Skin of body (tissue), 3 donors: ENCODE measurements at places on chromosomes 3 and 15. TPM values are rescaled to one million over a fixed set of nuclear protein-coding genes. Genes with fewer than 3 reads are reported as not detected.

The GOLGA8G gene
- not detected for total RNA-seq

The COL6A5 gene
- total RNA-seq: 0.30 TPM

The ZPLD1 gene
- total RNA-seq: 0.10 TPM

The SCAANT1 gene
- not detected for total RNA-seq

The SLC7A14 gene
- total RNA-seq: under 0.01 TPM

The VPS18 gene
- 12.5 TPM for total RNA-seq

The TRIM42 gene
- not detected for total RNA-seq

The TM6SF1 gene
- 4.5 TPM for total RNA-seq

The PLSCR5 gene
- not detected for total RNA-seq

The NRG4 gene
- total RNA-seq: 0.10 TPM

The TGM4 gene
- total RNA-seq: not detected

GRCh38 chr3:116019254-116019763 is 396.0 kb downstream of the GAP43 start:
- DNase-seq: no peak

DNA sequence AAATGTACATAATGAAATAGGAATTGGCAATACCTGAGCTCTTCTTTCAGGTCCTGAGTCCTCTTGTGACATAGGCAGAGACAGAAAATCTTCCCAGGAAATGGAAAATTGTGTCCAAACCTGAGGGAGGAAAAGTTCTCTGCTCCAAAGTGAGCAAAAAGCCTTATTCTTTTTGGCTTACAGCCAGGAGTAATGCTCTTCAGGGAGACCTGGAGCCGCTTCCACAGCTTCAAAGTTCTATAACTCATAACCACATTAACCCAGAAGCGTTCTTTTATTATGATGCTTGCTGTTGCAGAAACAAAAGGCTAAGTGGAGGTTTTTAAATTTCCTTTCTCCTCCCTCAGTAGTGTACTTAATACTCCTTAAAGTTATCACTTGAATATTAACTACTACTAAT is 633 bp downstream of the IGSF10 start:
- no peak for DNase-seq

DNA sequence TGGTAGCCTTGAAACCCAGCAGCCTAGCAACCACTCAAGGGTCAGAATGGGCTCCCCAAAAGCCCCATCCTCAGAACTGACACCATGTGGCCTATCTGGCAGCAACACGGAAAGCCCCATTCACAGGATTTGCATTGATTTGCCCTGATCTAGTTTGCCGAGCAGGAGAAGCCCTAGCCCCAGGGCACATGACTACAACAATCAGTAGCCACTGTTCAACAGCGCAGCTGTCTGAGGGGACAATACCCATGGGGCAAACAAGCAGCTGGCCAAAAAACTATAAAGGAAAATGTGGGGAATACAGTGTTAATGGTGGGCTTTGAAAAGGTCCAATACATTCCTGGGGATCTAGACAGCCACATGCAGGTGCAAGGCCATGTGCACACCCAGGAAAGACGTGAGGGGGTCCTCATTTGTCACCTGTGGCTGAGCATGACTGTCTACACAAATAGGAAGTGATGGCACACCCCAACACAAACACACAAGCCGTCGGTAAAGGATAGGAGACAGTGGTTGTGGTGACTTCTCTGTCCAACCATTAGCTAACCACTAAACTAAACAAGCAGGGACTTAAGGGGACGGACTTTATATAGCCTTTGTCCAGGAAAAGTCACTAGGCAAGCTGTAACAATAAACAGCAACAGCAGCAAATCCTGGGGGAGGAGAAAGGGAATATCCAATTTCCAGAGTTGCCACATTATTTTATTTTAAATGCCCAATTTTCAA is 113.7 kb downstream of the LRIG1 start:
- no peak for DNase-seq

GRCh38 chr3:4340411-4341335 is 37.5 kb downstream of the SETMAR start:
- DNase-seq: no peak

- DNase-seq: no peak
These were observed 771 bp downstream of the RARRES1 start for GRCh38 chr3:158731486-158731885.

DNA sequence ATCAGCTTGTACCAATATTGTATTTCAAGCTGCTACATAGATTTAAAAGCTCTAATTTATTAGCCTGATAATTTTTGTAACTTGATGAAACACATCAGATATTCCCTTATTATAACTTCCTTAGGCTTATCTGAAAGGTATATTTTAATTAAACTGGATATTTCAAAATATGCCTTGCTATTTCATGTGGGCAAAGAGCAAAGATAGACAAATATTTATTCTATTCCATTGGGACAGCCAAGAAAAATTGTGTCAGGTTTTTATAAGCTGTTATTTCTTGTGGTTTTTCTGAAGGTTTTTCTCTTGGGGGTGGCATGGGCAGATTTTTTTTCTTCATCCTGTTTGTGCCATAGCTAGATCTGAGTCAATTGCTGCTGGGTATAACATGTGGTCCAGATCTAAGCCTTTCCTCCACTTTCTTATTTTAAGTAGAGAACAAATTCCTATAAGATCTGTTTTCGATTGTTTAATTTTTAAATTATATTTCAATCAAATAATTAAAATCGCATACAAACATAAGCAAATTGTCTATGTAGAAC is 249.5 kb downstream of the NAALADL2 start:
- no peak for DNase-seq

GRCh38 chr15:70171256-70171886 is 73.7 kb upstream of the TLE3 start:
- no peak for DNase-seq

- no peak for DNase-seq
These were observed 192.2 kb upstream of the TPM1 start for GRCh38 chr15:62850318-62850717.

- DNase-seq: no peak
These were observed 90.2 kb upstream of the LMOD3 start for GRCh38 chr3:69212411-69213160.

- DNase-seq: no peak
These were observed 16.9 kb upstream of the CFAP161 start for GRCh38 chr15:81117136-81117535.

DNA sequence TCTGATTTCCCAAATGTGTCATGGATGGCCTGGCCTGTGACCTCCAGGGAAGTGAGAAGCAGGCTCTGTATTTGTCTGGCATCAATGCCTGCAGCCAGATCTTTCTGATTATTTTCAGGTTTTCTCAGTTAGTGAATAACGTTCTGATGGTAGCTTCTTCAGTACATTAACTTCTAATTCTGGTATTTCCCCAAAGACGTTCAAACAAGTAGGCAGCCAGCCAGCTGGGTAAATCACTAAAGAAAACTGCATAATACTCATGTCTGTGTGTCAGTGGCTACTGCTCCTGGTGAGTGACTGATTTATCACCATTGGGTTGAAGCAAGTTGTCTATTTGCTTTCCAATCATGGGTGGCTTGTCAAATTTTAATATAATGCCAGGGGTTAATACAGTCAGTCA is 162.6 kb upstream of the PFN2 start:
- no peak for DNase-seq

GRCh38 chr3:110814170-110815007 is 257.2 kb upstream of the NECTIN3 start:
- DNase-seq: no peak

DNA sequence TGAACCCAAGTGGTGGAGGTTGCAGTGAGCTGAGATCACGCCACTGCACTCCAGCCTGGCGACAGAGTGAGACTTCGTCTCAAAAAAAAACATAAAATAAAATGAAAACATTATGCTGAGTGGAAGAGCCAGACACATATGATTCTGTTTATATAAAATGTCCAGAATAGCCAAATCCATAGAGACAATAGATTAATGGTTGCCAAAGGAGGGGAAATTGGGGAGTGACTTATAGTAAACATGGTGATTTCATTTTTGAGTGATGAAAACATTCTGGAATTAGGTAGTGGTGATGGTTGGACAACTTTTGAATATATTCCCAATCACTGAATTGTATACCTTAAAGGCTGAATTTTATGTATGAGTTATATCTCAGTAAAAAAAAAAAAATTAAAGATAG is 172.0 kb upstream of the BFSP2 start:
- peak; percentile 80 for DNase-seq

DNA sequence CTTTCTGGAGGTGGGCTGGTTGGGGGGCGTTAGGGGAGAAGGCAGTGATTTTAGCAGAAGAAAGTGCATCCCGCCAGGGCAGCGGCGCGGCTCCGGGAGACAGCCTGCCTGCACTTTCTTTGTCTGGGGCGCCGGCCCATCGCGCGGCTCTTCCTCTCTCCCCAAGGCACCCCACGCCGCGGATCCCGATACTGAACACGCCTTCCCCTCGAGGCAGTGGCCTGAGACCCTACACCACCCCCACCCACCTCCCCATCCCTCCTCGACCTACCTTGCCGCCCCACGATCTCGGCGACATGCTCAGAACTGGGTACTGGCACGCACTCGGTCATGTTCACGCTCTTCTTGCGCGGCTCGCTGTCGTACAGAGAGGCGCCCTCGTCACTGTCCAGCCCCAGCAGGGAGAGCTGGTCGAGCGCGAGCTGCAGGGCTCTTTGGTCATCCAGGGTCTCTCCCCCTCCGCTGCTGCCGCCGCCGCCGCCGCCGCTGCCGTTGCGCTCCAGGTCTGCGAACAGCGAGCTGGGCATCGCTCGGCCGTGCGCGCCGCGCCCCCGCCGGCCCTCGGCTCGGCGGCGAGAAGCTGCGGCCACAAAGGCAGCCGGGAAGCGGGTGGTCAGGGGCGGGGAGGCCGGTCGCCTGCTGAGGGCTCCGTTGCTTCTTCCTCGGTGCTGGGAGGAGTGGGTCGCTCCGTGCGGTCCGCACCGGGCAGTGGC is 483 bp downstream of the MEX3B start:
- DNase-seq: no peak

GRCh38 chr15:91849749-91850161 is 3.8 kb upstream of the SLCO3A1 start:
- no peak for DNase-seq

GRCh38 chr3:128275316-128276145 is 122.2 kb downstream of the EEFSEC start:
- DNase-seq: no peak

GRCh38 chr15:95261546-95261945 is 1030.2 kb downstream of the MCTP2 start:
- DNase-seq: no peak

DNA sequence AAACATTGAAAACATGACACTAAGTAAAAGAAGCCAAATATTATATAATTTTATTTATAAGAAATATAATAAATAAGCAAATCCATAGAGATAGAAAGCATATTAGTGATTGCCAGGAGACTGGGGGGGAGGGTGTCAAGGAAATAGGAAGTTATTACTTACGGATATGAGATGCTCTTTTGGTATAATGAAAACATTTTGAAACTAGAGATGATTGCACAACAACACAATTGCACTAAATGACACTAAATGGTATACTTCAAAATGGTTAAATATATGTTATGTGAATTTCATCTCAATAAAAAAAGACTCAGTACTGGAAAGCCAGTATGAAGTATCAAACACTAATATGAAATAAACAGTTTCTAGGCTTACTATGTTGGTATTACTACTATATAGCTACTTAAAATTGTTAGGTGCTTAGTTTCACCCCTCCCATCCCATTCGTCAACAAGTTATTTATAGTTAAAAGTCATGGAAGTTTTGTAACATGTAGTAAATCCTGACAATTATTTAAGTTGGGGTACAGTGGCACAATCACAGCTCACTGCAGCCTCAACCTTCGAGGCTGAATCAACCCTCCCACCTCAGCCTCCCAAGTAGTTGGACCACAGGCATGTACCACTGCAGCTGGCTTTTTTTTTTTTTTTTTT is 43.7 kb downstream of the STAG1 start:
- no peak for DNase-seq

GRCh38 chr3:25040748-25041147 is 387.3 kb upstream of the RARB start:
- no peak for DNase-seq

GRCh38 chr3:72973031-72973723 is 23.4 kb upstream of the PPP4R2 start:
- DNase-seq: no peak

DNA sequence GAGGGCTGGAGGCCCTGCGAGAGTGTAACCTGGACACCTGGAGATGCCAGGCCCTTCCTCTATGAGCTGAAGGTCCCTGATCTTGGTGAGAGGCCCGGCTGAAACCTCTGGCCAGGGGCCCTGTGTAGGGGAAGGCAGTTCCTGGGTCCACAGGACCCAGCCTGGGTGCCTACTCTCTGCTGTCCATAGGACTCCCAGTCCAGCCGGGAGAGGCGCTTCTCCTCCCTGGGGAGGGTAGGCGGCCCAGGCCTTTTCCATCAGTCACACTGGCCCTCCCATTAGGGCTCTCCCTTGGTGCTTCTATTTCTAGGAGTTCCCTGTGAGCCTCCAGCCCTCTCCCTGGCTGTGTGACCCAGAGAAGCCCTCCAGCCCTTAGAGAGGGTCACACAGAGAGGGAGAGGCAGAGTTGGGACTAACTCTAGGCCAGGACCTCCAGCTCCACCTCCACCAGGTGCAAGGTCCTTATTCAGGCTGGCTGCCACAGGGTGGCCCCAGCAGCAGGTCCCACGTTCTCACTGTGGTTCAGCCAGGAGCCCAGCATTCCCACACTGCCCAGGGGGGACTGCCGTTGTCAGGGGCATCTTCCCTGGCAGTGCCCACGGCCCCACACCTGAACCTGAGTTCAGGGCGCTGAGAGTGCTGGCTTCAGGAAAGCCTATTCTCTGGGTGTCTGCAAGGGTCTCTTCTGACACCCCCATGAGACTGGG is 146.8 kb downstream of the SMAD6 start:
- DNase-seq: no peak

- no peak for DNase-seq
These were observed 99.7 kb upstream of the ABHD17C start for GRCh38 chr15:80595396-80595795.

DNA sequence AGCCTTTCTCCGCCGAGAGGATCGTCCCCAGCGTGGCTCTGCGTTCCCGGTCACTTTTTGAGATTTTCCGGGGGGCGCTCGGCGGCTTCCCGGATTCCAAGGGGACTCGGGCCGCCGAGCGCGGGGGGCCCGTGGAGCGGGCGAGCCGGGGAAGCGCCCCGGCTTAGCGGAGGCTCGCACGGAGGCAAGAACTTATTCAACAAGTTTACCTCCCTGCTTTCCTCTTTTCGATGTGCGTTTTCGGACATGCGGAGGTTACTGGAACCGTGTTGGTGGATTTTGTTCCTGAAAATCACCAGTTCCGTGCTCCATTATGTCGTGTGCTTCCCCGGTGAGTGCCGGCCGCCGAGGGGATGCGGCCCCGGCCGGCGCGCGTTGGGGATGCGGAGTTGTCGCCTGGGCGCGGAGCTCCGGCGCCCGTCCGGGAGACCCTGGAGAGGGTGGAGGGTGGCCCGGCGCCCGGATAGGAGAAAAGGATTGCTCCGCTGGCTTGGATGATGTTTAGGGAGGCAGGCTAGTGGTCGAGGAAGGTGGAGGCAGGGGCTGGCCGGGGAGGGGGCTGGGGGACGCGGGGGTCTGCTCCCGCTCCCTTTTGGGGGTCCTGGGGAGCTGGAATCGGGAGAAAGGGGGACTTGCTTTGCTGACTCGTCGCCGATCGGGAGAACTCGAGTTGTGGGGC is 810 bp downstream of the PTPRG start:
- no peak for DNase-seq

DNA sequence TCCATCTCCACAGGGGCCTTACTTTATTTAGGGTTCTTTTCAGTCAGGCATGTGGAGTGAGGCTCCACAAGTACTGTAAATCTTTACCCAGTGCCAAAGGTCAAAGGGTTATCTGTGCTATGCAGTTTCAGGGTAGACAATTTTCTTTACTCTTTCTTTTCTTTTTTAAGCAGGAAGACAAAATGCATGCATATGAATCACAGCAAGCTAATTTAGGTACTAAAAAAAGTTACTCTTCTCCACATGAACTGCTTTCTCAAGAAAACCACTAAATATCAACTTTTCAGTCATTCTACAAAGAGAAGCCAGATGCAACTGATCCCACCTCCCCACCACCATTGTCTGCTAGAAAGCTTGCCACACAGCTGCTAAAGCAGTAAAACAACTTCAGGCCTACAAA is 73.3 kb upstream of the PYGO1 start:
- no peak for DNase-seq
